ENCODE measurements at places on chromosomes 7 and 10.

GRCh38 chr7:131294553-131294952 is 33.1 kb upstream of the MKLN1 start:
- DNase-seq: no peak

GRCh38 chr10:86128360-86128759 is 238.2 kb downstream of the GRID1 start:
- no peak for DNase-seq

DNA sequence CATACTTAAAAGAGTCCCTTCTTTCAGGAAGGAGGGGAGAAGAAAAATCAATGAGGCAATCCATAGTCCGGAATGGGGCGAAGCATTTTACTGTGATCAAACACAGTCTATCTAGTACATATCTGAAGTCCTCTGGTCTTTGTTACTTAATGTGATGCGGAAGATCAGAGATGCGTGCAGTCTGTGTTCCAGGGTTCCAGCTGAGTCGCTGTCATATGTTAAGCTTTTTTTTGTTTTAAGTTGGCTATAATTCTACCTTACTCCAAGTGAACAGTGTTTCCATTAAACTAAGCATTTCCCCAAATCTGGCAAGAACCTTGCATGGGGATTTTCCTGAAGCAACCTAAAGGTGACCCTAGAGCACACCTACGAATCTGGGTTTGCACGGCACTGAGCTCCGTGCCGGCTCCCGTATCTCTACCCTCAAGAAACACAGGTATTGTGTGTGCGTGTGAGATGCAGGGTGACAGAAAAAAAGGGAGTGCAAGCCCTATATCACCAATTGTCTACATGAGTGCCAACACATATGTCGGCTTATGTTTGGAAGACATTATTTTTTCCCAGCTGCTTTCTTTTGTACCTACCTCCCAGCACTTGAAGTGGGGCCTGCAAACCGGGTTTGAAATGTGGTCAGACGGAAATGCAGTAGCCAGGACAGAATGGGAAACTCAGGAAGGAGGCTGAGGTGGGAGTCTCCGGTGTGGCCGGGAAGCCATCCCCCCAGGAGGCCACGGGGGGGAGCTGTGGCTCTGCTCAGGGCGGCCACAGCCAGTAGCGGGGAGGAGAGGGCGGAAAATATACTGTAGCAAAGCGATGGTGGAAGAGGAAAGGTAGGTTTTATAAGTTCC is 435.8 kb upstream of the MGMT start:
- DNase-seq: no peak

DNA sequence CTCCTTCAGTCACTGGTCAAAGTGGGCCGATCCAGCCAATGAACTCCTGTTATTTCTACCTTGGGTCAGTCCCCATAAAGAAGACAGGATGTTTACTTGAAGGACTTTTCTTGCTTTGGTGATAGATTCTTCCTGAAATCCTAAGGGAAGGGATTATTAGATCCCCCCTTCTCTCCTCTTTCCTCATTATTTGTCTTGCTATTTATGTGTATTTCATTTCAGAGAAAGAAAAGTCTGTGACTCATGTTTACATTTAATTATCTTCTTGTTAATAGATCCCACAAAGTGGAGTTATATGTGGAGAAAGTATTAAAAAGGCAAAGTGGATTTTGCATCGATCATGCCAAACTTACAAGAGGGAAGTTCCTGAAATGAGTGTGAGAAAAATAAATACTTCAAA is 341.5 kb downstream of the PHTF2 start:
- DNase-seq: no peak

GRCh38 chr7:22647451-22648257 is 79.3 kb upstream of the IL6 start:
- DNase-seq: no peak

- DNase-seq: no peak
These were observed 38.0 kb upstream of the SPOCK2 start for GRCh38 chr10:72126184-72126871.

DNA sequence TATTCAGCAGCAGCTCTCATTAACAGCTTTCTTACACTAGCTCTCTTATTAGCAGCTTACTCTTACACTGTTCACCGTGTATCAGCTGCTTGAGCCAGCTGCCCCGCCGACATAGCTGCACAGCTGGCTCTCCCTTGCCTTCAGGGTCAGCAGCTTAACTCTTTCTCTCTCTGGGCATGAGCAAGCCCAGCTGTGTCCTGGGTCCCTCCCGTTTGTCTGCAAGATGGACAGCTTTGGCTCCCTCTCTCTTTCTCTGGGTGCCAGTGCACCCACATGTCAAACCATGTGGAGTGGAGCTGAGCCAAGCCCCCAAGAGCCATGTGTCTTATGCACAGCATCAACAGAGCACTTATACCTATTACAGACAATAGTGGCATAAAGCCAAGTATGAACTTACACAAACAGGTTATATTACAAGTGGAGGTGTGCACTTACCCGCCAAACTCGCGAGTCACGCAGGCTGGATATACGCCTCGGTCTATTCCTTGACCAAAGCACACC is 35.7 kb upstream of the MTPAP start:
- no peak for DNase-seq

DNA sequence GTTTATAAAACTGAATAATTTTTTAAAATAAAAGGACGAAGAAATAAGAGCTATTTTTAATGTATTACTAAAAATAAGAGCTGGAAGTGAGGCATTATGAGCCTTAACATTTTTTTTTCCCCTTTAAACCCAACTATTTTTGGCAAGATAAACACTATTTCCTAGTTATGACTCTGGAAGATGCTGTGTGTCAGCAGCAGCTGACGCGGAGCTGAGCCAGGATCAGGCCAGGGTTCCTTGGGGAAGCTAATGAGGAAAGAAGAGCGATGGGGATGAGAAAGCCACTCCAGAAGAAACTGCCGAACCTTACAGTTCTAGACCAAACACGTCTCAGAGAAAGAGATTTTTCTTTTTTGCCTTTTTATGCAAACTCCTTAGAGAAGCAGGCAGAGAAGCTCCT is 85.9 kb downstream of the USP6NL start:
- no peak for DNase-seq

- DNase-seq: no peak
These were observed 271.1 kb downstream of the PTPRN2 start for GRCh38 chr7:158316466-158317031.

- no peak for DNase-seq
These were observed 18.5 kb upstream of the ACBD5 start for GRCh38 chr10:27258838-27259812.

DNA sequence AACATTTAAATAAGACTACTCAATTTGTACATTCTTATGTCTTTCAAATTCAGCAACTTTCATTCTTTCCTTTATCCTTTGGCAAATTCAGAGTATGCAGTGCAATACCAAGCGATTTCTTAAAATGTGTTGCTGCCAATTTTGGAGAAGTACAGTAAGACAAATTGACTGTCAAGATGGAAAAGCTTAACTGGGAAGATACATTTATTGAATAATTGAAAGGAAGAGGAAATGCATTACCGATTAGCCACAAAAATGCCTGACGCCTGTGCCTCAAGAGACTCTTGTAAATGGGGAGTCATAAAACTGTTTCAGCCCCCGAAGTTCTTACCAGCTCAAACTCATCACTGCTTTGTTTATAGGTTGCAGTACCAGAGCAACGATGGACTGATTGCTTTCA is 373.3 kb upstream of the GALNT17 start:
- no peak for DNase-seq

- no peak for DNase-seq
These were observed 548 bp upstream of the BNIP3 start for GRCh38 chr10:131982185-131982756.

- no peak for DNase-seq
These were observed 546.6 kb downstream of the INHBA start for GRCh38 chr7:41156268-41156667.

DNA sequence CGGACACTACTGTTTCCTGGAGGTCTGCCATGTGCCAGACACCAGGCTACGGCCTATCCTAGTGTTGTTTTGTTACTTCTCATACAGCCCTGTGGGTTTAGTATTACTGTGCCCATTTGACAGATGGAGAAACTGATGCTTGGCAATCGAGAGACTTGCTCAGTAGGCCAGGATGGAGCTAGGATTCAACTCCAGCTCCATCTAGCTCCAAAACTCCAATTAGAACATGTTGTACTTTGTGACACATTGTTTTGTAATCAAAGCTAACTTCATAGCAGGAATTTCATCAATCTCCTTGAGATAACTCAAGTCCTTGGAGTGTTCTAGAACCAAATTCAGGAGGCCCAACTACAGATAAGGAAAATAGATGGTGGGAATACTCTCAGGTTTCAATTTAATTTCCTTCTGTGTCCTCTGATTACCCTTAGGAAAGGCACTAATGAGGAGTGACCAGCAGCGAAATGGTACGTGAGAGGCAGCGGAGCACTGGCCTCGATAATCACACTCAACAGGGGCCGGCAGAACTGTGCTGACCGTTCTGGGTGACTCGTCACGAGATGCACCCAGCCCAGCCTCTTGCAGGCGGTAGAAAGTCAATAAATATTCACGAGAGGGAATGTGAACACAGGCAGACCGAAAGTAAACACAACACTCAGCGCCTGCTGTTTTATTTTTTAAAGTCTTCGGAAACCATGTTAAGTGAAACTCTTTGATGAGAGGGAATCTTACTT is 269.6 kb upstream of the NEBL start:
- no peak for DNase-seq

- no peak for DNase-seq
These were observed 111.4 kb downstream of the BAMBI start for GRCh38 chr10:28788762-28789161.

- DNase-seq: no peak
These were observed 20.8 kb downstream of the SFTPD start for GRCh38 chr10:79928028-79928583.

- no peak for DNase-seq
These were observed 40.5 kb downstream of the NRBF2 start for GRCh38 chr10:63173468-63174232.

DNA sequence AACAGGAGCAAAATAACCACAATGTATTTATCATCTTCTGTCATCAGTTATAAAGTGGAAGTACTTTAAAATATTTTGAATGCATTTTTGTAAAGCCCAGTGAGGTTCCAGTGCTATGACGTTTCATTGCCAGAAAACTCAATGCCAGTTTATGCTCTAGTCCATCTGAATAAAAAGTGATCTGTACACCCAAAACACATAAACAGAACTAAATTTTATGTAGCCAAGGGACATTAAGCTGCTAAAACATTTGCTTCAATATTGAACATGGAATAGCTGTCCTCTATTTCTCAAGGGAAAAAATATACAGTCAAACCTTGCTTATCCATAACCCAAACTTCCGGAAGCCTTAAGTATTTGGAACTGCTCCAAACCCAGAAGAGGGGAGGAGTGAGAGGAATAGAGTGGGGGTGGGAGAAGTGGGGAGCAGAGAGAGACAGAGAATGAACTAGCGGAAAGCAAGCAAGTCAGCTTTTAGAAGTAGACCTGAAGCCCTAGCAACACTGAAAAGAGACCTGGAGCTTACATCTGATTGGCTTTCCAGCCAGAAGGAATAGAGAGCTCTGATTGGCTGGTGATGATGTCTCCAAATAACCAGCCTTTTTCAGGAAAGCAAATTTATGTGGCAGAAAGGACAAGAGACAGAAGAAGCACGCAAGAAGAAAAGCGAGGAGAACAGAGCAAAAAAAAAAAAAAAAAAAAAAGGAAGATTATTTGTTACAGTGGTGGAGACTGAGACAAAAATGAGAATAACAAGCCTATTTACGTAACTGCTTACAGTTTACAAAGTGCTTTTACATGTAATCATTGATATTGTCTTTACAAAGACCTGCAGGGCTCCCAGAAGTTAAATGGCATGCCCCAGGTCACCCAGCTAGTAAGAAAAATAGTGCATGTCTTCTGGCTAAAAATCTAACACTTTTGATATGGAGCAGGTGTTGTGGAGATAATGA is 196.0 kb downstream of the RNLS start:
- DNase-seq: no peak

DNA sequence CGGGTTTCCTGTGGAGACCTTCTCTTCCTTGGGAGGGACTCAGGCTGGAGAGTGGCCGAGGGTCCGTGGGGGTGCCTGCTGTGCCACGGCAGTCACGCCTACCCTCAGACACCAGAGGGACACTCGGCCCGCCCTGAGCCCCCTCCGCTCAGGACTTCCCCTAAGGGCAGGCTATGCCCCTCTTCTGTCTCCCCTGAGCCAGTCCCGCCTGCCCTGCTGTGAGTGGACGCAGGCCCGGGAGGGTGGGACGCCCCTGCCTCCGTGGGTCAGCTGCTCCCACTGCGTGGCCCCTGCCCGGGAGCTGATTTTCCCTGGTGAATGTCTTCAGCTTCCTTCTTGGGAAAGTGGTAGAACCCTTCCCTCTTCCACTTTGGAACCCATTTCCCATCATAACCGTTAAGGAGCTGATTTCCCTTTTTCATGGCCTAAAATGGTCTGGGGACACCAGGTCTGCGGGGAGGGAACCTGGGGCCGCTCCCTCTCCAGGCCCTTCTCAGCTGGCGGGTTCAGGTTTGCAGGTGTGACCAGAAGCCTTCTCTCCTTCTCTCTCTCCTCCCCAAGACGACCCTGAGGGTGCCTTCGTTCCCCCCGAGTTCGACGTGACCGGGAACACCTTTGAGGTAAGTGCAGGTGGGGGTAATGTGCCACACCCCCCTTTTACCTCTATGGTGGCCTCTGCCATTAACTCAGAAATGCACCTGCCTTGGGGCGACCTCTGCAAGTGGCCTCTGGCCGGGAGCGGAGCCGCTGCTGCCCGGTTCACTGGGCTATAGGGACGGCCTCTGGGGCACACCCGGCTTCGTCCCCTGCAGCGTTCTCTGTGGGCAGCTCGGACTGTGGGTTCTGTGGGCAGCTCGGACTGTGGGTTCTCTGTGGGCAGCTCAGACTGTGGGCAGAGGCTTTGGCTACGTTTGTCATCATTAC is 7.9 kb downstream of the KNDC1 start:
- DNase-seq: no peak

DNA sequence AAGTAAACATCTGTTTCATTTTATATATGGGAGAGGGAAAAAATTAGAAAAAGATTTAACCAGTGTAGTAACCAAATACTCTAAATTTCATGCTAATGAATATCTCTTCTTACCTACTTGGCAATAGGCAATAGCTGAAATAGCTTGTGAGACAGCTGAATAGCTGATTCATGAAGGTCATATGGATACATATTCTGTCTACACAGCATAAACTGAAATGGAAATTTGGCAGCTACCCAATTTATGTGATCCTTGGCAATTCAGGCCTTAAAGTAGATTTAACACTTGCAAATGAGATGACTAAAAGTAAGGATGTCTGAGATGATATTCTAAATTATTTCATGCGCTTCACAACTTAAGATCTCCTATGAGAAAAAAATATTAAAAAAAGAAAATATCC is 261.2 kb upstream of the SEMA3A start:
- DNase-seq: no peak

- no peak for DNase-seq
These were observed 57.0 kb downstream of the KLRG2 start for GRCh38 chr7:139426258-139427028.

- DNase-seq: no peak
These were observed 20.0 kb downstream of the KCNH2 start for GRCh38 chr7:150958062-150958552.

GRCh38 chr10:7152982-7153381 is 257.9 kb downstream of the SFMBT2 start:
- no peak for DNase-seq

- no peak for DNase-seq
These were observed 99.5 kb downstream of the ELFN1 start for GRCh38 chr7:1769286-1770200.

- no peak for DNase-seq
These were observed 7.4 kb upstream of the LFNG start for GRCh38 chr7:2512179-2512661.

GRCh38 chr10:57026307-57026706 is 665.2 kb upstream of the ZWINT start:
- DNase-seq: no peak
